ENCODE measurements at places on chromosomes 5 and 9.

DNA sequence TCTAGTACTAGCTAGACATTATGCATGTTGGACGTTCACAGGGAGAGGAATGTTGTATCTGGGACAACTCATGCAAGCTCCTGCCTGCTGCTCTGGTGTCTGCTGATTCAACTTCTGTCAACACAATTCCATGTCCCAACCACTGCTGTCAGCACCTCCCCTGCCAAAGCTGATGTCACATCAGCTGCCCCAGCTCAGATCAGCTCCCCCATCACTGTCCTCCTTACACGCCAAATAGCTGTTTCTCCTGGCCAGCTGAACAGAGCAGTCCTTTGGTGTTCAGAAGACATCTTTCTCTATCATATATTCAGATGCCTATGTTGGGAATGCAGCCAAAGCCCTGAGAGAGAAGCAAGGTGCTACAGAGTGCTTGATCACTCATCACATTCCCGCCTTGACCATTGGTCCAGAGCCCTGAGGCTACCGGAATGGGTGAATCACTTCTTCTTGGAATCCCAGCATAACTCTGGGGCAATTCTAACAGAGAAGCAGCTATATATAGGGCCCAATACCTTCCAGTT lies 223.3 kb downstream of the SEC61B start:
- peak; percentile 98 for DNase-seq

- DNase-seq: no peak
These were observed 253.0 kb downstream of the EPB41L4A start for GRCh38 chr5:112165897-112166737.

GRCh38 chr5:38420691-38421390 lies 135.6 kb downstream of the LIFR start:
- peak; percentile 71 for DNase-seq

DNA sequence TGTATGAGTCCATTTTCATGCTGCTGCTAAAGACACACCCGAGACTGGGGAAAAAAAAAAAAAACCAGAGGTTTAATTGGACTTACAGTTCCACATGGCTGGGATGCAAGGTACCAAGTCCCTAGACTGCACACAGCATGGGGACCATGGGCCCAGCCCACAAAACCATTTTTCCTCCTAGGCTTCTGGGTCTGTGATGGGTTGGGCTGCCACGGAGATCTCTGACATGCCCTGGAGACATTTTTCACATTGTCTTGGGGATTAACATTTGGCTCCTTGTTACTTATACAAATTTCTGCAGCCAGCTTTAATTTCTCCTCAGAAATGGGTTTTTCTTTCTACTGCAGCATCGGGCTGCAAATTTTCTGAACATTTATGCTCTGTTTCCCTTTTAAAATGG lies 340.3 kb upstream of the NUDT12 start:
- no peak for DNase-seq

- peak; percentile 62 for DNase-seq
These were observed 69.7 kb downstream of the SH3GL2 start for GRCh38 chr9:17648516-17648915.

GRCh38 chr9:101451498-101451897 lies 15.9 kb upstream of the ALDOB start:
- DNase-seq: no peak

Measured in M059J (cell line).